ENCODE measurements at places on chromosomes 12 and 14. TPM values are rescaled to one million over a fixed set of nuclear protein-coding genes. Genes with fewer than 3 reads are reported as not detected.

Gene DPF3
- total RNA-seq = not detected

Gene RIMBP2
- 0.97 TPM for total RNA-seq

Gene KCNA5
- total RNA-seq = not detected

Gene TAS2R19
- total RNA-seq = 1.6 TPM

Gene TAS2R42
- not detected for total RNA-seq

Gene RNF212B
- not detected for total RNA-seq

Gene SERPINA1
- 304 TPM for total RNA-seq

Gene POTEM
- 0.10 TPM for total RNA-seq

Gene PPP4R4
- total RNA-seq = 0.03 TPM

Gene IFNG-AS1
- not detected for total RNA-seq

Gene SLC17A8
- not detected for total RNA-seq

Gene AQP2
- 0.10 TPM for total RNA-seq

Gene RNASE3
- not detected for total RNA-seq

Gene CLEC4A
- total RNA-seq = 0.64 TPM

Gene APOLD1
- total RNA-seq = 2.1 TPM

Gene TAS2R20
- total RNA-seq = 0.79 TPM

Gene MYH6
- not detected for total RNA-seq

Gene CSAD
- total RNA-seq = 16.3 TPM

Gene C12orf54
- total RNA-seq = not detected

Gene CLEC4D
- total RNA-seq = not detected

Gene FOXA1
- 191 TPM for total RNA-seq

Gene KCNK10
- total RNA-seq = not detected

Gene MYO1H
- not detected for total RNA-seq

Gene BCL2L2
- 20.3 TPM for total RNA-seq

Gene CCDC38
- total RNA-seq = not detected

Gene VWF
- total RNA-seq = under 0.01 TPM

Gene SLC25A47
- 0.37 TPM for total RNA-seq

Gene ZNF84
- 5.9 TPM for total RNA-seq

Gene CRADD
- total RNA-seq = 12.0 TPM

Gene OR11H12
- total RNA-seq = not detected

Gene RERGL
- not detected for total RNA-seq

Gene LMNTD1
- not detected for total RNA-seq

Gene SERPINA9
- not detected for total RNA-seq

Gene TAS2R46
- total RNA-seq = 0.76 TPM

Gene KLHDC1
- not detected for total RNA-seq

Gene FAM186B
- total RNA-seq = 0.23 TPM

Gene UNC79
- total RNA-seq = not detected

Gene FGD4
- 19.2 TPM for total RNA-seq

Gene BICDL1
- 21.5 TPM for total RNA-seq

Gene SNAPC1
- total RNA-seq = 1.5 TPM

Gene KRT7
- total RNA-seq = 3.8 TPM

Gene C12orf50
- total RNA-seq = not detected

Gene ADAMTS20
- total RNA-seq = not detected

Gene GPR132
- not detected for total RNA-seq

Gene RTN1
- total RNA-seq = not detected

Gene PRKD1
- total RNA-seq = not detected

Gene SYNE3
- not detected for total RNA-seq

Gene CCDC175
- 0.34 TPM for total RNA-seq

Gene FZD10
- not detected for total RNA-seq

Gene DIO2
- not detected for total RNA-seq

Gene NPAS3
- not detected for total RNA-seq

Gene EEA1
- total RNA-seq = 3.4 TPM

Gene MIP
- 0.15 TPM for total RNA-seq

Gene LETMD1
- total RNA-seq = 47.1 TPM

Gene ISM2
- not detected for total RNA-seq
